Thyroid gland (tissue), 4 donors: ENCODE measurements at places on chromosomes 6 and 20. TPM values are rescaled to one million over a fixed set of nuclear protein-coding genes. Genes with fewer than 3 reads are reported as not detected.

DNAH8 gene
- total RNA-seq, result 0.11 TPM

CRIP3 gene
- total RNA-seq, result not detected

KCNK5 gene
- 12.5 TPM for total RNA-seq

- peaks cover 11% of the 10 kb centered on the region for H3K4me1 ChIP-seq
- DNase-seq, result no peak
- H3K36me3 ChIP-seq, result no peaks in the 10 kb centered on the region
- H3K27me3 ChIP-seq, result no peaks in the 10 kb centered on the region
Measured at GRCh38 chr6:6704103-6705060, 115.9 kb downstream of the LY86 start.

DNA sequence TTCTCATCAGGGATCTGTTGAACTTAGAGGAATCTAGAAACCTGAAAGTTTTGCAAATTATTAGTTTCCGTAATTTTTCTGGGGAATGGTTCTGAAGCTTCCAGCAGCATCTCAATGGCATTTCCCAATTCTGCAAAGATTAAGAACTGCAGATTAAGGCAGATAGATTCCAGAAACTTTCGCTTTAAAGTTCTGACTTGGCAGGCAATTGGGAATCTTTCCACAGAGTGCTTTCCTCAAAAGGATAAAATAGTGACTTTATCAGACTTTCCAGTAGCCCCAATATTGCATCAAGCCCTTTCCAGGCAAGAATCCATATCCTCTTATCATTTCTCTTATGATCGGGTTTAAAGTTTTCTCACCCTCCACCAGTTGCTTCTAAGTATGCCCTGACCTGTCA is 261.1 kb downstream of the FNDC1 start:
- no peak overlapping the region for H3K27ac ChIP-seq
- no peaks in the 10 kb centered on the region for H3K27me3 ChIP-seq
- no peak for DNase-seq
- peaks cover 7% of the 10 kb centered on the region for H3K4me1 ChIP-seq

DNA sequence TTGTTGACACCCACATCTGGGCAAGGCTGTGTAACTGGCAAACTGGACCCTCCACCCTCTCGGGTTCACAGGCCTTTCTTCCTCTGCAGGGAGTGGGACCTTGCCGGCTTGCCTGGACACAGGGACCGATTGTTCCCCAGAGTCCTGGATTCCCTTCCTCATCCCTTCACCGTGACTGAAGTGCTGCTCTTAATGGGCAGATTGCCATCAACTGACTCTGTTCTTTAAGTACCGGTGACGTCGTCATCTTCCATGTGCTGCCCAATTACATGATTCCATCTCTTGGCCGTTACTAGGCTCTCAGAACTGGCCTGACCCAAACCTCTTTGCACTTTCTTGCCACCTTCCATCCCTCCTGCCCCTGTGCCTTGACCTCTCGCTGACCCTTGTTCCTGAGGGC is 85.4 kb downstream of the EYA4 start:
- H3K27me3 ChIP-seq, result no peaks in the 10 kb centered on the region
- H3K36me3 ChIP-seq, result no peaks in the 10 kb centered on the region
- no peak overlapping the region for H3K27ac ChIP-seq
- no peak overlapping the region for H3K4me3 ChIP-seq
- DNase-seq, result no peak
- no peaks in the 10 kb centered on the region for H3K4me1 ChIP-seq

- peak overlapping the region; percentile 86 for H3K27ac ChIP-seq
- H3K27me3 ChIP-seq, result no peaks in the 10 kb centered on the region
- H3K36me3 ChIP-seq, result peaks cover 11% of the 10 kb centered on the region
- peaks cover 34% of the 10 kb centered on the region for H3K4me1 ChIP-seq
Measured at GRCh38 chr20:23362392-23363256, 642 bp downstream of the GZF1 start.
